ENCODE measurements at places on chromosomes 12 and 14.

DNA sequence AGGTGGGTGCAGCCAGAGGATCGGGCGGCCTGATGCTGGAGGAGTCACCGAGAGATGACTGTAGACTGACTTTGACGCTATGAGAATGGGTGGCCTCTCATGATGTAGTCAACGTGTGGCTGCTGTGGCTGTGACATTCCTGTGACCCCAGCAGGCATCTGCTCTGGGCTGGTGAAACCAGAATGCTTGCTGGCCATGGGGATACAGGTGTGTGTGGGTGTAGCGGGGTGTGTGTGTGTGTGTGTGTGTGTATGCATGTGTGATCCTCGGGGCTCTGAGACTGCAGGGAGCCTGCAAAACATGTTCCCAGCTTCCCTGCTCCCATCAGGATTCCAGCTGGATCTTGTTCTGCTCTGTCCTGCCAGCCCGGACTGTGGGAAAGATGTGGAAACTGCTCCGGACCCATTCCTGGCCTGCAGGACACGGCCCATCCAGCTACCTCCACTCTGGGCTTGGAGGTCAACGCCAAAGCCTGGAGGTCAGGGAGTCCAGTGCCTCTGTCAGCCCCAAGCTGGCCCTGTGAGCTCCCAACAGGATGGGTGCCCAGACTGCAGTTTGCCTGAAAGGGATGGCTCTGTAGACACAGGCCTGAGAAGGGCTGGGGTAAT lies 18.8 kb upstream of the HHIPL1 start:
- DNase-seq = no peak

GRCh38 chr12:48017496-48017895 lies 13.2 kb upstream of the COL2A1 start:
- no peak for DNase-seq

- no peak for DNase-seq
Measured at GRCh38 chr12:130013771-130014484, 110.1 kb upstream of the TMEM132D start.

DNA sequence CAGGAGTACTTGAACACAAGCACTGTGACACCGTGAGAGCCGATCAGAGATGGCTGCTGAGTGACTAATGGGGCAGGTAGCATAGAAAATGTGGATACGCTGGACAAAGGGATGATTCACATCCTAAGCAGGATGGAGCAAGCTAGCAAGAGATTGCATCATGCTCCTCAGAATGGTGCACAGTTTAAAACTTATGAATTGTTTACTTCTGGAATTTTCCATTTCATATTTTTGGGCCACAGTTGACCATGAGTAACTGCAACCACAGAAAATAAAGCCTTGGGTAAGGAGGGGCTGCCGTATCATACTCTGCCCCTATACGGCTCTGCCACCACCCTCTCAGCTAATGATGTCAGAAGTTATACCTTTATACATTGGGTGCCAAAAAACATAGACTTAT lies 23.3 kb upstream of the MARK3 start:
- DNase-seq = peak; percentile 96

DNA sequence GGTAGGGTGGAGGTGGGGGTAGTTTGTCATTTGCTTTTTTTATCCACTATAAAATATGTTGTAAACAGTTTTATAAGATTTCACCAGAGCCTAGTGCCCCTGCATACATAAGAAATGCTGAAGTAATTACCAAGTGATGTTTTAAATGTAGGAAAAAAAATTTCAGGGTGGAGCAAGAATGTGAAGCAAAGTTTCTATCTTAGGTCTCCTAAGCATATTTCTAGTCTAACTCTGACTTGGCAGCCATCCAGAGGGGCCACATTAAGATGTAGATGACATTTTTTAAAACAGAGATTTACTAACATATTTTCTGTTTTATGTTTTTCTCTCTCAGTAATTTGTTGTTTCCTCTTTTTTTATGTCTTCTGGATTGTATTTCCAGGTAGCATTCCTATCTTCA lies 15.8 kb upstream of the KRAS start:
- peak; percentile 48 for DNase-seq

- no peak for DNase-seq
Measured at GRCh38 chr14:63565448-63565847, 22.3 kb upstream of the PPP2R5E start.

DNA sequence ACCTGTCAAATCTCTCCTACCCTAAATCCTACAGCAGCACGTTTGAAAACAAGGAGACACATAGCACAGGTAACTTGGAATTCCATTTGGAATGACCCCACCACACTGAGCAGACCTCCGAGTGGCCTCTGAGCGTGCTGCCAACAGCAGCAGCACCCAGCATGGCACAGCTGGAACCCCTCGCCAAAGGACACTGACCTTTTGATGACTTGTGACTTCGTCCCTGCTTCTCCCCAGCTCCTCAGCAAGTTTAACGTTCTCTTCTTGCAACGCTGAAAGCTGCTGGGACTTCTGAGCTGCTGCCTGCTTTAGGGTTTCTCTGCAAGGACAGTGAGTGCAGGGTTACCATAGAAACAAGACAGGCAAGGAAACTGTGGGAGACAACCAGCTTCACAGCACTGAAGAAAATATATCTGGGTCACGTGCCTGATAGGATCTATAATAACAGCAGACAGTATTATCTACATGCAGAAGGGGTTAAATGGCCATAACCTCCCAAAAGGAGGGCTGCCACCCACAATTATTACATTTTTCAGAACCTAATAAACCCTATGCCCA lies 43.3 kb upstream of the VPS33A start:
- DNase-seq = no peak

- no peak for DNase-seq
Measured at GRCh38 chr14:51931308-51931707, 58.0 kb upstream of the RTRAF start.

DNA sequence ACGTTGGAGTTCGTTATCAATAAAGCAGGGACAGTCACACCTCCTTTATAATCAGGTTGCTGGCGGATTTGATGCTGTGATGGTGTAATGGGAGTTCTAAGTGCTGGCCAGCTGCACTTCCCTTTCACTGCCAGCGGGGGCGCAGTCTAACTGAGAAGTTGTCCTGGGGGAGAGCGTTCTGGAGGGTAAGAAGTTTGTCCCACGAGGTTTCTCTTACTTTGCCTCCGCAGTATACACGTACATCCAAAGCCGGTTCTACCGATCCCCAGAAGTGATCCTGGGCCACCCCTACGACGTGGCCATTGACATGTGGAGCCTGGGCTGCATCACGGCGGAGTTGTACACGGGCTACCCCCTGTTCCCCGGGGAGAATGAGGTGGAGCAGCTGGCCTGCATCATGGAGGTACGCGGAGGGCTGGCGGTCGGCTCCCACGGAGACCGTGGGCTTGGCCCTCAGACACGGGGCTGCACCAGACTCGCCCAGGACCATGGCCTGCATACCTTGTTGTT lies 42.7 kb downstream of the DYRK4 start:
- DNase-seq = peak; percentile 89

DNA sequence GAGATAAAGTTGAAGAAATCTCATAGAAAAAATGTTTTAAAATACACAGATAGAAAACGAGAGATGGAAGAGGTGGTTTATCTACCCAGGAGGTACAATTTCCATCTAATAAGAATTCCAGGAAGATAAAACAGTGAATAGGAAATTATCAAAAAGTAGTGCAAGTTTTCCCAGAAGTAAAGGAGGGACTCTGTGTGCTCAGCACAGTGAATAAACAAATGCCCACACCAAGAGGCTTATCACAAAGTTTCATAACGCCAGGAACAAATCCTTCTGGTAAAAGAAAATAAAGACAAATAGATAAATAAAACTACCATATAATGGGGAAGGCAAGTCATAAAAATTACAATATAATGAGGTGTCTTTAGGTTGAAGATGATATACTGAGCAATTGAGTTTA lies 179.0 kb downstream of the SLC41A2 start:
- DNase-seq = no peak

DNA sequence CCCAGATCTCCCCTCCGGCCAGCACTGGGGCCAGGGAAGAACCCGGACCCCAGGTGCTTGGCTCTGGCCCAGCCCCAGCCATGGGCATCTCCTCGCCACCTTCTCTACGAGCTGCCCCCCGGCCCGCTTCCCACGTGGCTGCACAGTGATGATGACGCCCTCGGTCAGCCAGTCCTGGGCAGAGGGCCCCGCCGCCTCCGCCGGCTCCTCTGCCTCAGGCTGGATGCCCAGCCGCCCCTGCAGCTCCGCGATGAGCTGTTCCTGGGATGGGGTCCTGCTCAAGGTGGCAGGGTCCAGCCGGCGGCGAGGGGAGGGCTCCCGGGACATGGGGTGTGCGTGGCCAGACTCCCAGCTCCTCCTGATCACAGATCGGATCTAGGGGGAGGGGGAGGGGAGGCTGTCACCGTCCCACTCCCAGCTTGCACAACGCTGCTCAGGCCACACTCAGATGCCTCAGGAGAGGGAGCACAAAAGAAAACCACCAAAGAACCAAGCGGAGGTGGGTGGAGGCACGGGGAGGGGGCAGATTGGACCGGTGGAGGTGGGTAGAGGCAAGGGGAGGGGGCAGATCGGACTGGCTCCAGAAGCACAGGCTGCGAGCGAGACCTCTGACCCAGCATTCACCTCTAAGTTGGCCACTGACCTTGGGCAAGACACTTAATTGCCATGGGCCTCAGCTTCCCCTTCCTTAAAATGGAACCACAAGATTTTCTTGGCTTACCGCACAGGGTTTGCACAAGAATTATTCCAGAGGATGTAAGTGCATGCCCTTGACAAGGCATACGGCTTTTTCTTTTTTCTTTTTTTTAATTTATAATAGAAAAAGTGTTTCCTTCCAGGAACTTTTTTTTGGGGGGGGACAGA lies 16.1 kb upstream of the RPLP0 start:
- no peak for DNase-seq

GRCh38 chr14:66117600-66117999 lies 368.6 kb upstream of the CCDC196 start:
- DNase-seq = peak; percentile 28

DNA sequence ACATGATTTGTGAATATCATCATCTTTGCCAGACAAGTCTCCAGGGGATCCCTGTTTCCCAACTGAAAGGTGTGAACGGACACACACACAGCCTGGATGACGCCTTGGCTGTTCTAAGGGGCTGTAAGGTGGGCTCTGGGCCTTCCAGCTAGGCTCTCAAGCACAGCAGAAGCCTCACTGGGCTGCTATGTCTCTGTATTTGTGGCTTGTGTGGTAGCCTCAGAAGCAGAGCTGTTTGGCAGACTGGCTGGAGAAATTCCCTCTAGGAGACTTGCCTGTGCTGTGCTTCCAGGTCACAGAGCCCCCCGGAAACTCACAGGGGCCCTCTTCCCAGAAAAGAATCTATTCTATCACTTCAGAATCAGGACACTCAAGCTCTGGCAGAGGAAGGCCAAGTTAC lies 21.4 kb downstream of the OTUB2 start:
- DNase-seq = no peak

DNA sequence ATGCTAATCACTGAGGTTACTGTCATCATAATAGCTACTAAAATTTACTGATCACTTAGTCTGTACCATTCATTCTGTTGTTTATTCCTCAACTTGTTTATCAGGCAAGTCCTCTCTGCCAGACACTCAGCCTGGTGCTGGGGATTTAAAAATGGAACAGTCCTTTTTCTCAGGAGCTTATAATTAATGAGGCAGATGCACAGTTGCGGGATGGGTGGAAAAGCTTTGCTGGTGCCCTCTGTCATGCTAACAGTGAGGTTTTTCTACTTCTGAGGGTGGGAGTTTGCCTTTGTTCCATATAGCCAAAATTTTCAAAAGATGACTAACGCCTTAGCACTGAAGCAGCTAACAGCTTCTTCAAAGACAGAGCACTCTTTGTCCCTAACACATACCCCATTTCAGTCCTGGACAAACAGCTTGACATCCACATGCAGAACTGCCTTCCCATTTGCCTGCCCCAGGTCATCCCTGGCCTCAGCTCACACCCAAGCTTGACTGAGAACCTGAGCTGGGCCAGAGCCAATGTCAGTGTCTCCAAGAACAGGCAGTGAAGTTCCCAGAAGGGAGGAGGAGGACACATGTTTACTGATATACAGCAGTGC lies 30.8 kb upstream of the HSPB8 start:
- DNase-seq = no peak

DNA sequence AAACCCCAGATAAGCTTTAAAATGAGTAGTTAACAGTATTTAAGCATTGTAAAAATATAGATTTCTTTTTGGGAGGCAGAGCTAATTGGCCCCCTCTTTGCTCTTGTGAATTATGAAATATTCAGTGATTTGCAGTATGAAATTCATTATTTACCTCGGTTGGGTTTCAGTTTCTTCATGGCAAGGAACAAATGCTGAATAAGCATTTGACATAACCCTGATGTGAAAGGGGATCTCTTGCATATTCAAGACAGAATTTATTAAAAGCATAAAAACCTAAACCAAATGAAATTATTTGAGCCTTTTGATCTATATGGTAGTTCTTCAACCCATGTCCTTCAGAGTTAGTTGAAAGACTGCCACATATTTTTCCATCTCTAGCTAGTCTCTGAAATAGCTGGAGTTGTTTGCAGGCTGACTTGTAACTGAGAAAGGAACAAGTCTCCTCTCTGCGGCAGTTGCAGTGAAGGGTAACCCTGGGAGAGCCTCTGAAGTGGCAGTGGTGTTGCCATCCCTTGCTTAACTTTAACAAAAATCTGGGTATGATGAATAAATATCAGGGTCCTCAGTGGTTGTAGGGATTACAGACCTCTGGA lies 690 bp downstream of the AKAP6 start:
- no peak for DNase-seq

- no peak for DNase-seq
Measured at GRCh38 chr12:40726366-40726765, 34.1 kb downstream of the CNTN1 start.

GRCh38 chr12:58378028-58378427 lies 436.7 kb downstream of the ATP23 start:
- peak; percentile 21 for DNase-seq

- no peak for DNase-seq
Measured at GRCh38 chr12:43599066-43599465, 47.1 kb upstream of the ADAMTS20 start.

DNA sequence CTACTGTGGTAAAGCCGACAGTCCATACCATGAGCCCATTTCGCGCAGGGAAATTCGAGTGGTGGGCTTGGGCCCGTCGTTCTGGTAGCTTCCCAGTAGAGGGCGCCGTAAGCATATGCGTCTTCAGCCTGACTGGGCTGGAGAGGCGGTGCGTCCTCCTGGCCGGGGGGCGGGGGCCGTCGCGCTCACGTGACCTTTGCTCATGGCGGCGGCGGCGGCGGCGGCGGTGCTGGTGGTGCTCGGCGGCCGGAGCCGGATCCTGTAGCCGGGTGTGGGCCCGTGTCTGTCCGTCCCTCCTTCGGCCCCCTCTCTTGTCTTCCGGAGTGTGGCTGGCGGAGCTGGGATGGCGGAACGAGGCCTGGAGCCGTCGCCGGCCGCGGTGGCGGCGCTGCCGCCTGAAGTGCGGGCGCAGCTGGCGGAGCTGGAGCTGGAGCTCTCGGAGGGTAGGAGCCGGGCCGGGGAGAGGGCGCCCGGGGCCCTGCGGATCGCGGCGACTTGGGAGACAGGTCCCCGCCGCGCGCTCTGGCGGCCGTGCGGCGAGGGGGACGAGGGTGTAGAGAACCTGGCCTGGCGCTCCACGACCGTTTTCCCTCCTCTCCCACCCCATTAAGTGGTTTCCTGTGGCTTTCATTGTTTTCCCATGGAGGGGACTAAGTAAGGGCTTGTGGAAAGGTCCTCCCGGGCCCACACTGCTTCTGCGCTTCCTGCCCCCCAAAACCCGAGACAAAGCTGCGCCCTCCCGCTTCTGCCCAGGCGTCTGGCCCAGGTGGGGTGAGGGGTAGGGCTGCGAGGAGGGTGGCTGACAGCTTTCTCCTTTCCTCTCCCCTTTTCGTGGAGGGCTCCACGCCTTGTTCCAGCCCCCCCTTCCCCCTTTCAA lies at the start of gene DIP2B:
Gene DIP2B, plus strand, starts transcription at position 188 of the 877 bp plus-strand sequence. Its CDS starts 156 bp downstream, at position 344.
- peak; percentile 93 for DNase-seq

Data from EH (cell line).